ENCODE measurements at places on chromosomes 6 and 20. TPM values are rescaled to one million over a fixed set of nuclear protein-coding genes. Genes with fewer than 3 reads are reported as not detected.

- no peak for DNase-seq
These were observed 2.9 kb downstream of the TNNC2 start for GRCh38 chr20:45823949-45824835.

- no peak for DNase-seq
These were observed 33.4 kb upstream of the IPCEF1 start for GRCh38 chr6:154390034-154390433.

DNA sequence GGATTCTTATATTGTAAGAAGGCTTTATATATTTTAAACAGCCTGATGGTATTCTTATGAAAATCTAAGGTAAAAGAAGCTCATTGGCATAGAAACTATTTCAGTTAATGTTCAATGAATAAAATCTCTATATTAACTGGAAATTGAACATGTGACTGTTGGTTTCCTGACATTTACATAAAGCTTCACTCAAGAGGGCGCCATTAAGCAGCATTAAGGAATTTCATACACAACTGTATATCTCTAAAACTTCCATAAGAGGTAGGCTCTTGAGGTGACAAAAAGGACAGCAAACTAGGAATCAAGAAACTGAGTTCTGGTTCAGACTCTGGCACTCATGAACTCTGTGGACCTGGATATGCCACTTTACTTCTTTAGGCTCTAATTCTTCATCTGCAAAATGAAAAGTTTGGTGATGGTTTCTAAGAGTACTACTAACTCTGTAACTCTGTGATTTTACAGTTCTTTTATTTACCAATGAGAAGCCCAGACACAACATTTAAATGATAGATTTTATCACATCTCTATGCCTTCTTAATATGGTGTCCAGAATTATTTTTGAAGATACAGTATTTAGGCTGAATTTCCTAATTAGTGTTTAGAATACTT, 147.5 kb downstream of the FLRT3 start:
- no peak for DNase-seq

- DNase-seq, result no peak
These were observed 136.5 kb upstream of the OLIG3 start for GRCh38 chr6:137630666-137631065.

The FOXS1 gene
- 1.3 TPM for total RNA-seq

- no peak for DNase-seq
These were observed 44.5 kb downstream of the ARID1B start for GRCh38 chr6:156821707-156822106.

DNA sequence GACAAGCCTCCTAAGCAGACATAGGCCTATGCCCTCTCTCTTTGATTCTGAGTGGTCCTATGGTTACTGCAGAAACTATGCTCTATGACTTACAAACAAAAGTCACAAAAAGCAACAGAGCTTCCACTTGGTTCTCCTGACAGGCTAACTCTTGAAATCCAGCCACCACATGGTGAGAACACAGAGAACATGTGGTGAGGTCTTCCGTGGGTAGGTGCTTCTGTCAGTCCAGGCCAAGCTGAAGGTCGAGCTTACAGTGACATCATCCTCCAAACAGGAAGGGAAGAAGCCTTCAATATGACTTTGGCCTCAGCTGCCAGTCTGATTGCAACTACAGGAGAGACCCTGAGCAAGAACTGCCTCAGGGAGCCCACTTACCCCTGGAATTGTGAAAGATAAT, 265.5 kb downstream of the TBX18 start:
- no peak for DNase-seq

The C6orf58 gene
- total RNA-seq, result not detected

GRCh38 chr6:121274666-121275295, 59.5 kb downstream of the TBC1D32 start:
- DNase-seq, result no peak

GRCh38 chr6:130840050-130840449, 12.8 kb downstream of the SMLR1 start:
- DNase-seq, result no peak

The LKAAEAR1 gene
- total RNA-seq, result 0.65 TPM

Data from omental fat pad (tissue), 4 donors.